CD8-positive, alpha-beta memory T cell (primary cell): ENCODE measurements at places on chromosomes 6 and 20.

- DNase-seq, result no peak
Observed at GRCh38 chr20:22673467-22673866, 89.1 kb upstream of the FOXA2 start.

DNA sequence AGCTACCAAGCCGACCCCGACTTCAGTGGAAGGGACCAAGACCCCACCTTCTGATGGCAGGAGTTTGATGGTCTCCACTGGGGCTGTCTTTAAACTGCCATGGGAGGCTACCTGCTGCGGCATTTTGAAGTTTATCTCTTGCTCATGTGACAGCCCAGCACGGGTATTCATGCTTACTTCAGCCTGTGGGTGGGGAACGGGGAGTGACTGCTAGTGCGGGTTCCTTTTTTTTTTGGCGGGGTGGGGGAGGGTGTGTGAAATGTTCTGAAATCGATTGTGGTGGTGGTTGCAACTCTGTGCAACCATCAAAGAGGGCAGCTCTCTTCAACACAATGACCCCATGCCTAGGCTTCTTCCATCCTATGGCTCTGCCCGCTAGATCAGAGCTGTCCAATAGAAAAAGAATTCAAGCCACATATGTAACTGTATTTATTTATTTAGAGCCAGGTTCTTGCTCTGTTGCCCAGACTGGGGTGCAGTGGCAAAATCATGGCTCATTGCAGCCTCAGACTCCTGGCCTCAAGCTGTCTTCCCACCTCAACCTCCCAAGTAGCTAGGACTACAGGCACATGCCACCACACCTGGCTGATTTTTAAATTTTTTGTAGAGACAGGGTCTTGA is 53.7 kb downstream of the PPP1R16B start:
- DNase-seq, result peak; percentile 65

DNA sequence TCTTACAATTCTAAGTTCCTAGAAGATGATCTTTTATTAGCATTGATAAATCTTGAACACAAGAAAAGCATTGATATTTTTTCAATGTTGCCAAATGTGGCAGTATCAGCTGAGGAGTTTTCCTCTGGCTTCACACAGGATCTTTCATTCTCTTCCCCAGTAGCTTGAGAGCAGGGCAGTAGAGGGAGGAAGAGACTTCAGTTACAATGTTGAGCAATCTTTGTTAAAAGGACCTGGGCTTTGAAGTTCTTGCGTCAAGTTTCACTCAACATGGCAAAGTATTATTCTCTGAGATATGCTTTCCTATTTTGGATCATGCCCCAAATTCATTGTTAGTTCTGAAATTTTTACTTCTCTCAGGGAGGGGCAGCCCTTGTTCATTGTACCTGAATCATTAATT is 238.0 kb downstream of the COL12A1 start:
- no peak for DNase-seq

DNA sequence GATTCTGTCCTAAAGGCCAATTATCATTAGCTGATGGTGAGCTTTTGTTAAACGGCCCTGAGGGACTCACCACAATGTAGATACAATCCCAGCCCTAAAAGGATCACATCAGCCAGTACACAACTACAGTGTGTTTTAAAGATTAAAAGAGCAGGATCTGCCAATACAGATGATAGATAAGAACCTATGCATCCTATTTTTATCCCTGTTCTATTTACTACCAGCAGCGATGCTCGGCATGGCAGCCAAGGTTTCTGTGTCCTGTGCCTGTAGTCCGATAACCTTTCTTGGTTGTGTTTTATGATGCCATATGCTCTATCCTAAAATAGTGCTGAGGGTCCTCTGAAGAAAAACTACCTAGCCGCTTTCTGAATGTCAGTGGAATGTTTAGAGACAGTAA is 289.4 kb downstream of the PHACTR1 start:
- DNase-seq, result no peak
